ENCODE measurements at places on chromosomes 6 and 20. TPM values are rescaled to one million over a fixed set of nuclear protein-coding genes. Genes with fewer than 3 reads are reported as not detected.

LGSN gene
- total RNA-seq: 0.63 TPM

HLA-G gene
- total RNA-seq: not detected

BANF2 gene
- not detected for total RNA-seq

SLC24A3 gene
- 16.0 TPM for total RNA-seq

WFDC12 gene
- not detected for total RNA-seq

ARFGEF3 gene
- 84.8 TPM for total RNA-seq

NTSR1 gene
- total RNA-seq: 11.9 TPM

SPATA25 gene
- 4.4 TPM for total RNA-seq

DNAH8 gene
- under 0.01 TPM for total RNA-seq

RBPJL gene
- total RNA-seq: not detected

BPIFB2 gene
- total RNA-seq: not detected

EPB41L1 gene
- total RNA-seq: 111 TPM

GJA1 gene
- total RNA-seq: 17.5 TPM

CST2 gene
- not detected for total RNA-seq

PAK5 gene
- 67.0 TPM for total RNA-seq

HLA-DQA1 gene
- not detected for total RNA-seq

SLC17A2 gene
- total RNA-seq: not detected

SYCP2L gene
- 11.9 TPM for total RNA-seq

MICB gene
- 0.31 TPM for total RNA-seq

SRMS gene
- total RNA-seq: not detected

POM121L2 gene
- not detected for total RNA-seq

LPA gene
- 2.5 TPM for total RNA-seq

PDE7B gene
- total RNA-seq: 6.6 TPM

KIFC1 gene
- total RNA-seq: 7.8 TPM

CLPSL1 gene
- total RNA-seq: not detected

CCN6 gene
- not detected for total RNA-seq

KIF13A gene
- total RNA-seq: 28.5 TPM

HLA-DQB1 gene
- 0.63 TPM for total RNA-seq

HSPA12B gene
- total RNA-seq: 3.4 TPM

KCNK5 gene
- total RNA-seq: not detected

KHDC1L gene
- not detected for total RNA-seq

CD83 gene
- 19.7 TPM for total RNA-seq

LRRC73 gene
- 4.1 TPM for total RNA-seq

FUT9 gene
- total RNA-seq: 132 TPM

CD40 gene
- total RNA-seq: 0.31 TPM

MYBL2 gene
- 2.2 TPM for total RNA-seq

IL17F gene
- not detected for total RNA-seq

ATP9A gene
- total RNA-seq: 271 TPM

TBC1D32 gene
- total RNA-seq: 73.9 TPM
